ENCODE measurements at places on chromosomes 7 and 10.

- DNase-seq = no peak
Observed at GRCh38 chr10:13637303-13637856, 50.6 kb downstream of the PRPF18 start.

DNA sequence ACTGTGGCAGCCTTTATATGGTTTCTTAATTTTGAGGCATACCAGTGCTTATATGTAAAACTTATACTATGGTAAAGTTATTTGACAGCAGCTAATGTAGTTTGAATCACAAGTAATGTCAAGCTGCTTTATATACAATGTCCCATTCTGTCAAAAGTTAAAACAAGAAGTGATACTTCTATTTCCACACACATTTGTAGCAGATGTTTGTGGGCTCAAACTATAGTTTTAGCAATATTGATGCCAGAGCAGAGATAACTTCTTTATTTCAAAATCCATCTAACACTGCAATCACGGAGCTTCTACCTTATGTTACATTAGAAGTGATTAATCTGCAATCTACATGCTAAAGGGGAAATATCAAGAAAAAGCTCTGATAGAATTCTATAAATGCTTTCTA lies 149.6 kb downstream of the ADK start:
- no peak for DNase-seq

DNA sequence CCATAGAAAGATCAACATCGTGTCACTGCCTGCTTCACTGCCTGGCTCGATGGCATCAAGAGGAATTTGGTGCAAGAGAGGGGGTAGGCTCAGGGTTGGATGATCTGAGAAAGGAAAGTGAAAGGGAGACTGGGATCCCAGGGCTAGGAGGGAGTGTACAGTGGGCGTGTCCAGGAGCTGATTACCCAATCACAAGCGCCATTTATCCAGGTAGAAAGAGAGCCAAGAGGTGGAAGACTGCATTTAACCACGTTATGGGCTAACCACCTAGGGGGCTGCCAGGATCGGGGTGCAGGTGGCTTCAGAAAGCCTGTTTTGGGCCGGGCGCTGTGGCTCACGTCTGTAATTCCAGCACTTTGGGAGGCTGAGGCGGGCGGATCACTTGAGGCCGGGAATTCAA lies 10.3 kb downstream of the PODXL start:
- no peak for DNase-seq

- no peak for DNase-seq
Observed at GRCh38 chr7:46179061-46179610, 258.1 kb upstream of the IGFBP3 start.

DNA sequence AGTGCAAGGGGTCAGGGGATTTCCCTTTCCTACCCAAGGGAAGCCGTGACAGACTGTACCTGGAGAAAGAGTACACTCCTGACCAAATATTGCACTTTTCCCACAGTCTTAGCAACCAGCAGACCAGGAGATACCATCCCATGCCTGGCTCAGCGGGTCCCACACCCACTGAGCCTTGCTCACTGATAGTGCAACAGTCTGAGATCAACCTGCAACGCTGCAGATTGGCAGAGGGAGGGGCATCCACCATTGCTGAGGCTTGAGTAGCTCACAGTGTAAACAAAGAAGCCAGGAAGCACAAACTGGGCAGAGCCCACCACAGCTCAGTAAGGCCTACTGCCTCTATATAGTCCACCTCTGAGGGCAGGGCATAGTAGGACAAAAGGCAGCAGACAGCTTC lies 53.9 kb downstream of the PIK3CG start:
- no peak for DNase-seq

DNA sequence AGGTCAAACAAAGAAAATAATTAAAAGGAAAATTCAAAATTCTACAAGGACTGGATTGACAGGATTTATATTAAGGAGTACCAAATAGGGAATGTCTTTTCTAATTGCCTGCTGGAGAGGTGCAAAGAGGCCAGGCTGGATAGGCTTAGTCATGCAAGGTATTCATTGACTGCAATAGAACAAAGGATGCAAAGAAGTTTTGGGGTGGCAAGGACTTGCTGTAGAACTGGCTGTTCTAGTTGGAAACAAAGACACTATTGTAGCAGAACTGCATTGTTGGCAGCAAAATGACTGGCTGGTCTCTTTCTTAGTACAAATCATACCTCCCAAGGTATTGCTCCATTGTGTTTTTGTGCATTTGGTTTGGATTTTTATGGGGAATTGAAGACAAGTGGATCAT lies 10.1 kb downstream of the ITGB8 start:
- no peak for DNase-seq

DNA sequence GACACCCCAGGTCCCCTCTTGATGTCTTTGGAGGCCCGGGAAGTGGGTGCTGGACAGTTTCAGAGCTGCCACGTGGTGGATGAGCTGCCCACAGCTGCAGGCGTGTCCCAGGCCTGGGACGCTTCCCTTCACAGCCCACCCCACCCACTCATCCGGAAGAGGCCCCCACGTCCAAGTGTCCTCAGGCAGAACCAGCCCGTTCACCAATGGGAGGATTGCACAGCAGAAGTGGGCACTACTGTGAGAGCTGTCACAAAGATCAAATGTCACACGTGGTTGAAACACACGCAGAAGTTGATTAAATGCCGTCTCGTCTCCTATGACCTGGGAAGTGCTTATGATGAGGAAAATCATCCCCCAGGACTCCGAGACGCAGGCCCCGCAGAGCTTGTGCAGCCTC lies 52.9 kb downstream of the STK32C start:
- DNase-seq = no peak

DNA sequence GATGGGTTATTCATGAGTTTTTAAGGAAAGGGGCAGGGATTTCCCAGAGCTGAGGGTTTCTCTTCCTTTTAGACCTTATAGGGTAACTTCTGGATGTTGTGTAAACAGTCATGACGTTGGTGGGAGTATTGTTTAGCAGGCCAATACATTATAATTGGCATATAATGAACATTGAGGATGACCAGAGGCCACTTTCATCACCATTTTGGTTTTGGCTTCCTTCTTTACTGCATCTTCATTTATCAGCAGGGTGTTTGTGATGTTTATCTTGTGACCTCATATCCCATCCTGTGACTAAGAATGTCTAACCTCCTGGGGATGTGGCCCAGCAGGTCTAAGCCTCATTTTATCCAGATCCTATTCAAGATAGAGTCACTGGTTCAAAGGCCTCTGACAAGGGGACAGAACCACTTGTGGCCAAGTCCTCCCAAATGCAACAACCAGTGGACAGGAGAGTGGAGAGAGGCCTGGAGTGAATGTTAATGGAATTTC lies 77.3 kb upstream of the RPA3 start:
- no peak for DNase-seq

GRCh38 chr10:18879284-18879683 lies 169.3 kb upstream of the MALRD1 start:
- no peak for DNase-seq

- DNase-seq = no peak
Observed at GRCh38 chr7:148931470-148931869, 47.4 kb upstream of the EZH2 start.

- no peak for DNase-seq
Observed at GRCh38 chr10:36390221-36390620, 735.2 kb upstream of the ANKRD30A start.

GRCh38 chr7:99422186-99422585 lies 13.4 kb downstream of the BUD31 start:
- no peak for DNase-seq

- DNase-seq = no peak
Observed at GRCh38 chr10:22853906-22854447, 73.9 kb upstream of the ARMC3 start.

- DNase-seq = no peak
Observed at GRCh38 chr7:141288626-141289025, 214.8 kb downstream of the TMEM178B start.

DNA sequence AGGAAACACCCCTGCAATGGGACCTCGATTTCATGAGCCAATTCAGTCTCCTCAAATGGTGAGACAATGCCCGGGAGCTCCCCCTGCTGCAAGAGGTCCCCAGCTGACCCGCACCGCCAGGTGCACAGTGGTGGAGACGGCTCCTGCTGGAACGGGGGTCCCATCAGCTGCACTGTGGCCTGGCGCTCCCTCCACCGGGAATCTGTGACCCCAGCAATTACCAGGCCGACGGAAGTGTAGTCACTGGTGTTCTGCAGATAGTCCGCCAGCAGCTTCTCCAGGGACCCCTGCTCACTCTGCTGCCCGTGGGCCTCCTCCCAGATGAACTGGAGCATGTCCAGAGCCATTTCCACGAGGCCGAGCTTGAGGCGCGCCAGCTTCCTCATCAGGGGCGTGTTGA lies 64.9 kb upstream of the NKX6-2 start:
- DNase-seq = no peak

DNA sequence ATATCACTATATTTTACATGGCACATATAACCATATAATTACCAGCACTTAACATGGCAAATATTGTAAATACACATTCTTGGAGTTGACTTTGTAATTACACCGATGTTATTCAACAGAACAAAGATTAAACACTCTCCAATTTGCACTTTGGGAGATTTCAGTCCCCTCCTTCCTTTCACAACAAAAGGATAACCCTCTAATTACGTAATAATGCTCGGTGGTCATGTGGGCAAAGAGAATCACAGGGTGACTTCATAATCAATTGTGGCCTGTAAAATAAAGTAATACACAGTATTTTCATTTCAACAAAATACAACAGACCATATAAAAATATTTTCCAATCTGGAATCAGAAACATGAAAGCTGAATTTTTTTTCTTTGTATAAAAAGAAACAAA lies 73.2 kb downstream of the RHOBTB1 start:
- DNase-seq = no peak

DNA sequence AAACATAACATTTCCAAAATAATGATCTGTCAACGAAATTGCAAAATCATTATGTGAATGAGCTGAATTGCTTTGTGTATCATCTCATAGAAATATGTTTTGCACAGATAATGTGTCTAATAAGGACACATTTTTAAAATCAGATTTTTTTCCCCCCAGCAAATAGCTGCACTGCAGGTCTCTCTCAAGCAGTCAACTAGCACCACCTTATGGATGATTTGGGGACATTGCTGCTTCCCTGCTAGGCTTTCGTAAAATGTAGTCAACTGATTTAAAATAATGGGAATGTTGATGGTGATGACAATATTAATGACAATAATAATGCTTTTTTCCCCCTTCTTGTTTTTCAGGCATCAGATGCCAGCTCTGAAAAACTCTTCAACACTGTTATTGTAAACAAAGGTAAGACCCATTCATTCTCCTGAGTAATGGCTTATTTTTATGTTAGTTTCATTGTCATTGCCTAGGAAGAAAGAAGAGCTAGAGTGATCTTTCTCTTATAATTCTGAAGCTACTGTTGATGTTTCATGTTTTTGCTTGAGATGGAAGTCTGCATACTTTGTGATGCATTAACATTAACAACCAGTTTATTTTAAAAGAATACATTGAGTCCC lies 433.6 kb upstream of the GALNT17 start:
- peak; percentile 42 for DNase-seq

DNA sequence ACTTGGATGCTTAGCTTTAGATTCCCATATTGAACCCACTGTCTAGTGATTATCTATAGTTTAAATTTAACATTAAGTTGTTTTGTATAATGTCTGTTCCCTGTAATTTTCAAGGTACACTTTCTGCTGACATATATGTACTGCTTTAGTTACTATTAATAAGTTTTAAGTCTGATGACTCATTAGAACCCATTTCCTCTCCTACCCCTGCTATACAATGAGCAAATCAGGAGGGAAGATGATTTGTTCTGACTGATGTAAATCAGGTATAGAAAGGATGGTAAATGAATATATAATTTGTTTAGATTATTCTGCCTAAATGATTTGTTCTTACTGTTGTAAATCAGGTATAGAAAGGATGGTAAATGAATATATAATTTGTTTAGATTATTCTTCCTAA lies 691.8 kb downstream of the NXPH1 start:
- no peak for DNase-seq

All from activated CD4-positive, alpha-beta T cell treated with anti-CD3 and anti-CD28 coated beads, Interleukin-2, amount 10 ng/mL, durations not matched to agents 7 days and 5 days (primary cell).